ENCODE measurements at places on chromosomes 2 and 18. TPM values are rescaled to one million over a fixed set of nuclear protein-coding genes. Genes with fewer than 3 reads are reported as not detected.
A peak's percentile ranks its signal among the peaks of the same experiment; 100 is the strongest.

Gene MYO1B
- total RNA-seq = 95.7 TPM

Gene MYO7B
- total RNA-seq = 0.77 TPM

- H3K36me3 ChIP-seq = no peaks in the 10 kb centered on the region
- no peak overlapping the region for H3K27ac ChIP-seq
- DNase-seq = no peak
- H3K4me1 ChIP-seq = no peaks in the 10 kb centered on the region
Observed at GRCh38 chr2:4369826-4370419, 666.5 kb downstream of the DCDC2C start.

DNA sequence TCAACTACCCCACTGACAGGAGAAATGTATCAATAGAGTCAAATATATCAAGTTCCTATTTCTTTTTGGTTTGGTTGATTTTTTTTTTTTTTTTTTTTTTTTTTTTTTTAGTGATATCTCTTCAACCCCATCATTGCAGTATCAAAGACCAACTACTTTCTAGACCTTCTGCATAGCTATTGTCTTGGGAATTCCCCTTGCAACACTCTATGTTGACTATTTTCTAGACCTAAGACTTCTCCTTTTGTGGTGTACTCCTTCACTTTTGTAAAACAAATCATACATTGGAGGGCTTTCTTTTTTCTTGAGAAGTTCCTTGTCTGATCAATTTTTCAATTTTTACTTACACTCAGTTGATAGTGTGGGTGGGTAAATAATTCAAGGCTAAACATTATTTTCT is 46.5 kb upstream of the NR4A2 start:
- no peak overlapping the region for H3K4me3 ChIP-seq
- no peaks in the 10 kb centered on the region for H3K4me1 ChIP-seq
- DNase-seq = no peak

DNA sequence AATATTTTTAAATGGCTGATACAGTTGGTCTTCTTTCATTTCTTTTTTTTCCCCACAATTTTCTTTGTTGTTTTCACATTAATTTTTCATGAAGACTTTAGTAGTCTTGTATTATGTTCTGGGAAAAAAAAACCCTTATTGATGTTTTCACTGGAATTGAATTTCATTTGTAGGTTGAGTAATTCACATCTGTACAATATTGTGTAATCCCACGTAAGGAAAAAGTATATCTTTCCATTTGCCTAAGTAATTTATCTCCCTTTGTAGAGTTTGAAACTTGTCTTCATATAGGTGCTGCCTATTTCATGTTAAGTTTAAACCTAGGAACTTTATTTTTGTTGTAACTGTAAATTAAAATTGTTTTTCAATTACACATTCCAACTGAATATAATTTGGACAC is 2.0 kb downstream of the DNAJC27 start:
- no peaks in the 10 kb centered on the region for H3K27me3 ChIP-seq
- H3K4me3 ChIP-seq = no peak overlapping the region
- no peaks in the 10 kb centered on the region for H3K4me1 ChIP-seq
- no peak overlapping the region for H3K27ac ChIP-seq

DNA sequence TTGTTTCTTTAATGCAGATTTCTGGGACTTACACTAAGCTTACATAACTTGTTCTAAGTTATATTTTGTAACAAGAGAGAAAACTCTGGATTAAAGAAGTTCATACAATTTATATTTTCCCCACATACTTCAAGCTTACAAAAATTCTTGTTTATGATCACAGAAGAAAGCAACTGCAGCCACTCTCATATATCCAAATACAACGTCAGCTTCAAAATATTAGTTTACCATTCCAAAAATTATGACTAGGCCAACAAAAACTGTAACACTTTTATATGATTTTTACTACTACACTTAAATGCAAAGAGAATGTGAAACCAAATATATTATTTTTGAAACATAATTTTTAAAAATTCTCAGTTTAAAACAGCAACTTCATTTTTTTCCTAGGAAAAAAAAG is 30.9 kb downstream of the LPIN2 start:
- no peak for DNase-seq
- H3K4me3 ChIP-seq = no peak overlapping the region
- peak overlapping the region; percentile 72 for H3K27ac ChIP-seq
- H3K36me3 ChIP-seq = no peaks in the 10 kb centered on the region

Gene TTN
- 0.50 TPM for total RNA-seq

Gene C2orf66
- 0.54 TPM for total RNA-seq

Gene SP140
- total RNA-seq = 14.1 TPM

GRCh38 chr2:180943275-180943674 is 37.1 kb upstream of the UBE2E3 start:
- H3K4me3 ChIP-seq = no peak overlapping the region
- no peaks in the 10 kb centered on the region for H3K27me3 ChIP-seq
- no peak overlapping the region for H3K27ac ChIP-seq

GRCh38 chr2:46979571-46979979 is 64.0 kb upstream of the MCFD2 start:
- no peak overlapping the region for H3K27ac ChIP-seq
- H3K4me1 ChIP-seq = peaks cover 19% of the 10 kb centered on the region
- H3K27me3 ChIP-seq = no peaks in the 10 kb centered on the region
- no peak for DNase-seq
- no peak overlapping the region for H3K4me3 ChIP-seq
- peaks cover 32% of the 10 kb centered on the region for H3K36me3 ChIP-seq

DNA sequence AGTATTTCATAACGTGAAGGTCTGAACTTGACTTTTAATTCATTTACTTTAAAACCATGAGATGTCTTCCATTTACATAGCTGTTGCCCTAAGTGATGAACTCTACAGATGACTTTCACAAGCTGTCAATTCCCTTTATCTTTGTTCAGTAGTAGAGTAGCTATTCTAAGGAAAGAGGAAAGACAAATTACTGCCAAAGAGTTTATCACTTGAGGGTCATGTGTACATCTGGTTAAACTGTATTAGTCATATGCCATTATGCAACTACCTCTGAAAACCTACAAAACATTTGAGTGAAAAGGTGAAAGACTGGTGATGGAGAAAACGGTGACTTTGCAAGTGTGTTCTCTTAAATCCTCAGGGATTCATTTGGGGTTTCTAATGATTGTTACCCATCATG is 763.9 kb downstream of the TMEM182 start:
- H3K4me1 ChIP-seq = no peaks in the 10 kb centered on the region
- H3K4me3 ChIP-seq = no peak overlapping the region
- H3K27me3 ChIP-seq = no peaks in the 10 kb centered on the region
- no peak overlapping the region for H3K27ac ChIP-seq
- no peaks in the 10 kb centered on the region for H3K36me3 ChIP-seq
- no peak for DNase-seq

DNA sequence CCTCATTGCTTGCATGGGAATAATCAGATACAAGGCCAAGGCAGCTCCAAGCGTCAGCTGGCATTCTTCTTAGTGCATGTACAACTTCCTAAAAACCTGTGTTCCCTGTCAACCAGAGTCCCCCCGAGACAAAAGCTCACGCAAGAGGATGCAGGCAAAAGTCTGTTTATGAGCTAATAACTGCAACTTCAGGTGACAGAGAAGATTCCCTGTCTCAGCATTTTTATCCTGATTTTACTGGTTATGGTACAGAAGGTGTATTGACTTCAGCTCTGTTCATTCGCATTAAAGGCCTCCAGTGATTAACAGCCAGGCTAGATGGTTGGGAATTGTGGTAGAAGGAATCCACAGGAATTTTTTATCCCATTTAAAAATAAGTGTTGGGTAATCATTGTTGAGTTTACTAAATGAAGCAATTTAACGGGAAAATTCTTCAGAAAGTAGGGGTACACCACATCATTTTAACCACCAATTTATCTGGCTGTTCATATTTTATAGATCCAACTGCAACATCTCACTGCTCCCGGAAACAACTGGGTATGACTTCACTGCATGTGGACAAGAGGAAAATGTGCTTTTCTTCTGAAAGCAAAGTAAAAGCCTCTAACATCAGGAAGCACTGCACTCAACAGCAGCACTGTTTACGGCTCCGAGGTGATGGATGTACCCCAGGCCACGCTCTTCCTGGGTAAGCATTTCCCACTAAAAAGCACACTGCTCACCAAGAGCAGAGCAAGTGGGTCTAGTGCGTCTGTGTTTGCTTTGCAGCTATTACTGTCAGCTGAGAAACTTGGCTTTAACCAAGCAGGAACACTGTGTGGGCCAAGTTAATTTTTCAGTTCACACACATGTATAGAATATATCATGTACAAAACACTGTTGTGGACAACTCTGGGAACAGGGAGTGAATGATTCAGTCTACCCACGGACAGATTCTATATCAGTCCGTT is 31.9 kb downstream of the CCBE1 start:
- no peaks in the 10 kb centered on the region for H3K27me3 ChIP-seq
- H3K27ac ChIP-seq = no peak overlapping the region
- DNase-seq = peak; percentile 66
- no peak overlapping the region for H3K4me3 ChIP-seq
- no peaks in the 10 kb centered on the region for H3K4me1 ChIP-seq

- H3K36me3 ChIP-seq = no peaks in the 10 kb centered on the region
- no peaks in the 10 kb centered on the region for H3K4me1 ChIP-seq
- no peak for DNase-seq
- no peak overlapping the region for H3K4me3 ChIP-seq
- no peak overlapping the region for H3K27ac ChIP-seq
Observed at GRCh38 chr18:78672862-78673446, 306.7 kb upstream of the SALL3 start.

- H3K36me3 ChIP-seq = no peaks in the 10 kb centered on the region
- H3K4me1 ChIP-seq = no peaks in the 10 kb centered on the region
- no peak for DNase-seq
- no peak overlapping the region for H3K27ac ChIP-seq
Observed at GRCh38 chr2:77778917-77779316, 256.7 kb upstream of the LRRTM4 start.

DNA sequence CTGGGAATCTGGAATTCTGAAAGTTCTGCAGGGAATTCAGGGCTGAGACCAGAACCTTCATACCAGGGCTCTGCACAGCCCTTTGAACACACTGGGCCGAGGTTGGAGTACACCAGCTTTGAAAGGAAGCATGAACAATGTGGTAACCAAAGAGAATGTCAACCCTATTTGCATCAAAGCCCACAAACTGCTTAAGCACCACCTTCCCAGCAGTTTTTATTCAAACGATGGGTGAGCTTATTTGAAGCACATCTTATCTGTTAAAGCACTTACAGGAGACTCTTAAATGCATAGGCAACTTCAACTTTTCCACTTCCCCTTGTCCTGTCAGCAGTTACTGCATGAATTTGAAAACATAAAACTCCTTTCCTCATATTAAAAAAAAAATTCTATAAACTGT is 96.6 kb downstream of the TXNL1 start:
- no peak overlapping the region for H3K4me3 ChIP-seq
- H3K4me1 ChIP-seq = no peaks in the 10 kb centered on the region
- no peak overlapping the region for H3K27ac ChIP-seq
- H3K27me3 ChIP-seq = no peaks in the 10 kb centered on the region
- no peak for DNase-seq
- H3K36me3 ChIP-seq = no peaks in the 10 kb centered on the region

Gene FKBP7
- total RNA-seq = 58.5 TPM

Gene IL18RAP
- total RNA-seq = not detected

Gene CHN1
- total RNA-seq = 23.9 TPM

DNA sequence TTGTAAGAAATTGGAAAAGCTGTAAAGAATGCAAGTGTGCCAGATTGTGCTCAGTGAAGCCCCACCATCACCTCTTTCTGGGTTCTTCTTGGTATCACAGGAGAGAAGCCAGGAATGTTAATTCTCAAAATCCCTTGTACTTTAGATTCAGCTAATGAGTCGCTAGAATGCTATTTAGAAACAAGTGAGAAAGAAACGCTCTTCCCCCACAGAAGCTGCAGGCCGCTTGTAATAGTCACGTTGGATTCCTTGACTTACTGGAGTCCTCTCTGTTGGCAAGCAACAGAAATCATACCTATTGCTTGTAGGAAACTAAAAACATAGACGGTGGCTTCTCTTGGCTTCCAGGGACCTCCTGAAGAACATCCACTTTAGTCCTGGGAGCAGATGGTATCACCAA is 375.6 kb upstream of the LRATD1 start:
- H3K27me3 ChIP-seq = no peaks in the 10 kb centered on the region
- no peaks in the 10 kb centered on the region for H3K36me3 ChIP-seq
- H3K4me3 ChIP-seq = no peak overlapping the region
- peaks cover under 1% of the 10 kb centered on the region for H3K4me1 ChIP-seq
- H3K27ac ChIP-seq = no peak overlapping the region
- peak; percentile 70 for DNase-seq

DNA sequence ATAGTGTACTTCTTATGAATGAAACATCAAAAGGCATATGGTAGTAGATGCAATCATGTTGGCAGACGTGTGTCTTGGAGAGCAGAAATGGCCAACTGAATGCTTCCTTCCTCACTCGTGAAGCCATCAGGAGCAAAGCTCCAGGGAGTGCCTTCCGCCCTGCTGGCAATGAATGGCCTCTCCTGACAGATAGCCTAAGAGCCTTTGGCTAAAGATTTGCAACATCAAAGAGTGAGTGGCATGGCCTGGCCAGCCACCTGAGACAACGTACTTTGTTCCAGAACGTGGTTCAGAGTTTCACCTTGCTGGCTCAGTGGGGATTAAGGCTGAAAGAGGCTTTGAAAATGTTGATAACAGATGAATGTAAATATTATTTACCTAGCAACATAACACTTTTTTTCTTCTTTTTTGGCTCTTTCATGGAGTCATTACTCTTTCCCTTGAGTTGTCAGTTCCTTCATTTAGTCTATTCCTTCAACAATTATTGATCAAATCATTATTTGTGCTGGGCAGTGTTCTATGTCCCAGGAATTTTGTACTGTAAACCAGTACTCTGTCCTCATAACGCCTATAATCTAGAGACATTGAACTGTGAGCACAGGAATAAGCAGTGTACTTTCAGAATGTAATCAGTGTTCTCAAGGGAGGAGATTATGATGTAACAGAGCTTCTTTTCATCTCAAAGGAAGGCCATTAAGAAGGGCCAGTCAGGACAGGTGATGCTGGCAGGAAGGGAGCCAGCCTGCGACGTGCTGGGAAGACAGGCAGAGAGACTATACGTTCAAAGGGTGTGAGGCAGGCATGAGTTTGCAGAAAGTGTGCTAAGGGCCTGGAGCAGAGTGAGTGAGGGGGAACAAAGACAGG is 59.4 kb upstream of the SH3RF3 start:
- no peak overlapping the region for H3K4me3 ChIP-seq
- H3K27ac ChIP-seq = no peak overlapping the region
- no peak for DNase-seq
- no peaks in the 10 kb centered on the region for H3K4me1 ChIP-seq
- H3K27me3 ChIP-seq = peaks cover 30% of the 10 kb centered on the region

DNA sequence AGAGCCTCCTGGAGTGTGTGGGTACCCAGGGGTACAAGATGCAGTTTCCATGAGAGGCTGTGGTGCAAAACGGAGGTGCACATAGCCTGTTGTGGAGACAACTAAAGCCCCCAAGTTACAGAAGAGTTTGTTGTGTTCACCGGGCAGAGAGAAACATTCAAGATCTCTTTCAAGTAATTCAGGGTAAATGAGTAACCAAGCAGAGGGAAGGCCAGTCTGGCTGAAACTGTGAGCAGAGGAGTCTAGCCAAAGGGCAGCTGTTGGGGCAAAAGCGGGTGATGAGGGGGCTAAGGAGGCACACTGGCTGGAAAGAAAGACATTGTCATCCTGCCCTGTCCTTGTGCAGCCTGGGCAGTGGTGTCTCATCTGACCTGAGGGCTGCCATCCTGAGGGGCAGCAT is 52.0 kb downstream of the CXCR4 start:
- DNase-seq = no peak
- no peaks in the 10 kb centered on the region for H3K27me3 ChIP-seq
- no peaks in the 10 kb centered on the region for H3K4me1 ChIP-seq
- H3K36me3 ChIP-seq = no peaks in the 10 kb centered on the region
- H3K4me3 ChIP-seq = no peak overlapping the region

Data from astrocyte (in vitro differentiated cells and primary cell).